ENCODE measurements at places on chromosomes 12 and 14.

- DNase-seq = no peak
Measured at GRCh38 chr12:69321351-69321750, 26.8 kb upstream of the LYZ start.

DNA sequence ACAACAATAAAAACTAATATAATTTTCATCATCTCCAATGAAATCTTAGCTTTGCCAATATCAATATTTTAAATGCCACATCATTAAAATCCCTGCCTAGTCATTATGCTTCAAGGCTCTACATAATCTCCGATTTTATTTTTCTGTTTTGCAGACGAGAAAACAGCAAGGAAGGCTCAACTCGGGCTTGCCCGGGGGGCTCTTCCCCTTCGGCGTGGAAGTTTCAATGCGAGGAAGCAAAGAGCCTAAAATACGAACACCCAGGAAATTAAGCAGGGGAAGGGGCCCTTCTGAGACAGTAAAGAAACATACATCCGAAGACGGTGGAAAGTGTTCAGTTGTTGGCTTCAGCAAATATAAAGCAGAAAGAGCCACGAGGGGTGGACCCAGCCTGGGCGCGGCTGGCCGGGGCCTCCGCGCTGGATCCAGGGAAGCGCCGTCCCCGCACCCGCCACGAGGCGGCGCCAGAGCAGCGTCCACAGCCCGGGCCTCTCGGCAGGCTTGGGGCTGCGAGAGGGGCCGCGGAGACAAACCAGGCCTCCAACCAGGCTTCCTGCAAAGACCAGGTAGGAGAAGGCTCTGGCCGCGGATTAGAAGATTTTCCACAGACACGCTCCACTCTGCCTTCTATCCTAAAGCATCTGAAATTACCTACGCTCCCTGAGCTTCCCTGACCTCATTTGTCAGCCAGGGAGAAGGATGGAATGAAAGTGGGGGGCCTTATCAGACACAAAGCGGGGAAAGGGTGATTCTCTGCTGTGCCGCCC lies 77.2 kb downstream of the SERPINA3 start:
- peak; percentile 25 for DNase-seq

- DNase-seq = no peak
Measured at GRCh38 chr12:51922762-51923505, 15.6 kb downstream of the ACVRL1 start.

- DNase-seq = no peak
Measured at GRCh38 chr14:20971705-20972021, 16.4 kb downstream of the RNASE2 start.

- DNase-seq = no peak
Measured at GRCh38 chr12:132260721-132261120, 68.7 kb downstream of the GALNT9 start.

DNA sequence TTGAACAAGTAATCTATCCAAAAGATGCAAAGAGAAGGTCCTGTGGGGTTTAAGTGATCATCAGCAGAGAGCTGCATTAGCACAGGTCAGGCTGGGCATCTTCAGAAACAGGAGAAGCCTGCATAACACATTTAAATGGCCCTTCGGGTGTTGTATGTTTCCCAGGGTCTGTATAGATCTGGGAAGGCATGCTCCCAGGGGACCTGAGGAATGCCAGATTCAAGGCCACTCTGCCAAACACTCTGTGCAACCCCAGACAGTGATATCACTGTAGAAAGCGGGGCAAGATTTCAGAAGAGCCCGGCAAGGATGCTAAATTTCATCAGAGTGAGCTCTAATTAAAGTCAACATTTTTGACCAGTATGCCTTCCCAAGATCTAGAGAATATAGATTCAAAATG lies 92.9 kb downstream of the ARMH4 start:
- DNase-seq = no peak

DNA sequence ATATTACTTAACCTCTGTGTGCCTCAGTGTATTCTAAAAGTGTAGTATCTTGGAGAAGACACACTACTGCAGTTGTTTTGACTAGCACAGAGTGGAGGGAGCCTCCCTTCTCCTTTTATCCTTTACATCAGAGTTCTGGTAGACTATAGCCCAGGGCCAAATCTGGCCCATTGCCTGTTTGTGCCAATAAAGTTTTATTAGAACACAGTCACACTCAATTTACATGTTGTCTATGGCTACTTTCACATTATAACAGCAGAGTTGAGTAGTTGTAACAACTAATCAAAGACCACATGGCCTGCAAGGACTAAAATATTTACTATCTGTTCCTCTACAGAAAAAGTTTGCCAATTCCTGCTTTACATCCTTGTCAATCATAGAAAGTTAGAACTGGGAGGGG lies 27.7 kb upstream of the IGF1 start:
- DNase-seq = no peak

GRCh38 chr12:104596134-104596799 lies 139.5 kb downstream of the CHST11 start:
- no peak for DNase-seq

GRCh38 chr12:3371018-3371417 lies 120.0 kb upstream of the PRMT8 start:
- no peak for DNase-seq

DNA sequence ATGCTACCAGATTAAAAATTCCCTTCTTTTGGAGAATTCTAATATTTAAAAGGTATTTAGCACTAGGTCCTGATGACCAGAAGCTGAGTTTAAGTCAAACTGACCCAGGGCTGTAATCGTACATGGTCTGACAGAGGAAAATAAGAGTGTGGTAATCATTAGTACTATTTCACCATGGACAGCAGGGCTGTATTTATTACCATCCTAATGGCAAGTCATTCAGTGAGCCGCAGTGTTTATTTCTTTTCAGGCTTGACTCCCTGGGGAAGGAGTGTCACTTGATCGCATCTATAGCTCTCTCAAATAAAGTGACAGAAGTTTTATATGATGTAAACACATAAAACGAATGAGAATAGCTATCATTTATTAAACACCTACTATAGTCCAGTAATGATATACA lies 261.8 kb downstream of the BTG1 start:
- no peak for DNase-seq

DNA sequence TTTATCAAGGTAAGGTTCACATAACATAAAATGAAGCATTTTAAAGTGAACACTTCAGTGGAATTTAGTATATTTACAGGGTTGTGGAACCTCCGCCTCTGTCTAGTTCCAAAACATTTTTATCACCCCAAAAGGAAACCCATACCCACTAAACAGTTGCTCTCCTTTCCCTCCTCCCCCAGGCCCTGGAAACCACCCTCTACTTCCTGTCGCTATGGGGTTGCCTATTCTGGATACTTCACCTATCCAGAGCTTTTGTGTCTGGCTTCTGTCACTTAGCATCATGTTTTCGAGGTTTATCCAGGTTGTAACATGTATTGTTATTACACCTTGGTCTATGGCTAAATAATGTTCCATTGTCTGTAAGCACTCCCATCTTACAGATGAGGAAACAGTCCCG lies 27.7 kb upstream of the ZFP36L1 start:
- no peak for DNase-seq

DNA sequence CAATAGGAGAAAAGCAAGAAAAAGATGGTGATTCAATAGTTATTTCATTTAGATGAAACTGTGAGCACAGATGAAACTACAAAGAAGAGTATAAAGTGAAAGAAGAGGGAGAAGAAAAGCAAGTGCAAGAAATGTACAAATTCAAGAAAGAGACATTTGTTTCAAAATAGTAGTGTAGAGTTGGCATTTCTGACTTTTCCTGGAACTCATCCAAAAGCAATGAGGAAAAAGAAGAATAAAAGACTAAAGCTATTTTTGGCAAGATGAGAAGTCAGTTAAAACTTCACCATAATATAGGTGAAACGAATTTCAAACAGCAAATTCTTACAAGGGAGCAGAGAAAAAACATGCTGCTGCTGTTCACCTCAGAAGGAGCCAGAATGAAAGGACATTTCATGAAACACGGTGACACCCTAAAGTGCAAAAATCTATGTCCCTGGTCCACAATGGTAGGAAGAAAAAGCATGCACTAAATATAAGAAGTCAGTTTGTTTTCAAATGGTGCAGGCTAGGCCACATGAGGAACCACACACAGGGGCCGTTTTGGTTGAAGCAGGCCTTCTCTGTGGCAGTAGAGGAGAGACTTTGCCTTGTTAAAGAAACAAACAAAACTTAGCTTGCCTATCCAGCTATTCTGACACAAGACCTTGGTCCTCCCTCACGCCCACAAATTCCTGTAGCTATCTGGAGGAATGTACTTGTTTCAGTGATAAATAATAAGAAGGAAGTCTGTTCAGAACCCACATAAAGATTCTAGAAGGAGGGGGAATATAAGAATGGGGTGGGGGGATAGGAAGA lies 11.1 kb upstream of the CMAS start:
- no peak for DNase-seq

DNA sequence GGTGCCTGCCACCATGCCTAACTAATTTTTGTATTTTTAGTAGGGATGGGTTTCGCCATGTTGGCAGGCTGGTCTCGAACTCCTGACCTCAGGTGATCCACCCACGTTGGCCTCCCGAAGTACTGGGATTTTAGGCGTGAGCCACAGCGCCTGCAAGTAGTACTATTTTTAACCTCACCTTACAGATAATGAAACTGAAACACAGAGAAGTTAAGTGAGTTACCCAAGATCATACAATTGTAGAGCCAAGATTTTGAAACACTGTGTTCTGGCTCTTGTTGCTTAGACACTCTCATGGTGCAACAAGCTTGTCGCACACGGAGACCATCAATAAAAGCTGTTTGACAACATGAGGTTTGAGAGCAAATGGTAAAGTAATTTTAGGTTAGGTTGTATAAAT lies 159.1 kb upstream of the LMNTD1 start:
- DNase-seq = no peak

DNA sequence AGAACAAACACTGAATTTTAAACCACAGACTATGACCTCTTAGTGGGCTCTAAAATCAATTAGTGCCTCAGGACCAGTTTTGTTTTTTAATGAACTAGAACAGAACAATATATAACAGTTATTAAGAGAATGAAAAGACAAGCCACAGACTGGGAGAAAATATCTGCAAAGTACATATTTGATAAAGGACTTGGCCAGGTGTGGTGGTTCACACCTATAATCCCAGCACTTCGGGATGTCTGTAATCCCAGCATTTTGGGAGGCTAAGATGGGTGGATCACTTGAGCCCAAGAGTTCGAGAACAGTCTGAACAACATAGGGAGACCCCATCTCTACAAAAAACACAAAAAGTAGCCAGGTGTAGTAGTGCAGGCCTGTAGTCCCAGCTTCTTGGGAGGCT lies 36.2 kb downstream of the PPP1R13B start:
- DNase-seq = no peak

- no peak for DNase-seq
Measured at GRCh38 chr12:103956509-103957027, 9.1 kb upstream of the TDG start.

GRCh38 chr12:101051901-101052550 lies 158.0 kb downstream of the SLC5A8 start:
- no peak for DNase-seq

GRCh38 chr14:94569381-94570001 lies 8.2 kb downstream of the SERPINA4 start:
- no peak for DNase-seq

DNA sequence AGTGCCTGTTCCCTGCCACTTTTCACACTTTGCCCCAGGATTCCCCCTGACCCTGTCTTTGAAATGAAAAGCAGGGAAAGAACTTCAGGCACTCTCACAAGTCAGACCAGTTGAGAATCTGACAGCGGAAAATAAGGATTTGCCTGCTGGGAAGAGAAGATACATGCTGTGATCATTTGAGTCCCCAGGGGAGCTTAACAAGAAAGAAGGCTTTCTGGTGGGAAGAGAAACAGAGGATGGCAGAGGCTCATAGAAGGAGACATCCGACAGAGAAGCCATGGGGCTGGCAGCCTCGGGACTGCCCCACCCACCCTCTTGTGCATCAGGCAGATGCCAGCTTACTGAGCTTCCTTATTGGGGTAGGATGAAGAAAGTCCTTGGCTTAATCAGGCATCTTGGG lies 11.9 kb downstream of the TTC9 start:
- DNase-seq = no peak

DNA sequence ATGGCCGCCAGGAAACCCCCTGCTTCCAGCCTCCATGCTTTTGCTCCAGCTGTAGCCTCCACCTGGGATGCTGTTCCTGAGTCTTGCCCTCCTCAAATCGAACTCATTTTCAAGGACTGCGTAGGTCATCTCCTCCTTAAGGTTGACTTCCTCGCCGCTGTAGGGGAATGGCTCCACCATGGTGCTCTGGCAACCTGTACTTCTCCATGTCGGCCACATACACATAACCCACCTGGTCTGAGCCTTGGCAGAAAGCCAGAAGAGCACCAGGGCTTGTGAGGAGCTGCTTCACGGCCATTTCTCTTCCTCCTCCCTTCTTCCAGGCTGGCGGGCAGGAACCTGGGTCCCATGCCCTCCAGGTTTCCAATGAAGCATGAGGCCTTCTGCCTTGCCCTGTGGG lies 36.7 kb upstream of the BEGAIN start:
- no peak for DNase-seq

DNA sequence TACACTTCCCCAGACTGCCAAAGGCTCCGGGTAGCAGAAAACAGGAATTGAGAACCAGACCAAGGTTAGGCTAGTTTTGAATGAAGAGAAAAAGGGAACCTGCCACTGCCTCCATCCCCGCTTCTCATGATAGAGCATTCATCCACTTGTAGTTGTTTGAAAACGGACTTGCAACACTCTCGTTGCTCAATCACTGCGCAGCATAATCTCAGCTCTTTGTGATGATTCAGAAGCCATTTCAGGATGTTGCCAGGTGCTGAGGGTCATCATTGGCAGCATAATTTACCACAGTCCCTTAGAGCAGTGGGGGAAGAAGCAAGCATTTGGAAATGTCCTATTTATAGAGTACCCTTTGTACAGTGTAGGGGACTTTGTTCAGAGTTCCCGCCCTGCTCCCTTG lies 25.6 kb downstream of the KCNK13 start:
- no peak for DNase-seq

DNA sequence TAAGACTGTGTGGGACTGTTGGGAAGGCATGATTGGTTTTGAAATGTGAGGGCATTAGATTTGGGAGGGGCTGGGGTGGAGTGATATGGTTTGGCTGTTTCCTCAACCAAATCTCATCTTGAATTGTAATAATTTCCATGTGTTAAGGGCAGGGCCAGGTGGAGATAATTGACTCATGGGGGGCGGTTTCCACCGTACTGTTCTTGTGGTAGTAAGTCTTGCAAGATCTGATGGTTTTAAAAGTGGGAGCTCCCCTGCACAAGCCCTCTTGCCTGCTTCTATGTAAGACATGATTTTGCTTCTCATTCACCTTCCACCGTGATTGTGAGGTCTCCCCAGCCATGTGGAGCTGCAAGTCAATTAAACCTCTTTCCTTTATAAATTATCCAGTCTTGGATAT lies 76.6 kb upstream of the PPFIA2 start:
- no peak for DNase-seq

GRCh38 chr14:83473416-83474235 lies 1940.0 kb upstream of the SEL1L start:
- DNase-seq = no peak

DNA sequence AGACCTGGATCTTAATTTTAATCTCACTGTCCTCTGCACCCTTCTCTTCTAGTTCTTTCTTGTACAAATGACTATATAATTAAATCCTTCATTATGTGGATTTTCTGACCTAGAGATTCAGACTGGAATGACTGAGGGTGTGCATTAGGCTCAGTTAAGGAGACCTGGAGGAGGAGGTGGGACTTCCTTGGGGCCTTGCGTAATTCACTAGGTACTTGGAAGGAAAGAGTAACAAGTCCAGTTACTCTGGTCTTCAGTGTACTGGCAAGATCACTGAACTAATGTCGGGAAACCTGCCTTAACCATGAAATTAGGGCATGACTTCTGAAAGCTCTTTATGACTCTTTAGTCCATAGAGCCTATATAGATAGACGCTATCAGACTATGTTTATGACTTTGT lies 441.4 kb downstream of the EGLN3 start:
- no peak for DNase-seq

GRCh38 chr12:52603314-52603713 lies 2.1 kb upstream of the KRT72 start:
- no peak for DNase-seq
